Upper lobe of right lung (tissue), 1 donor: ENCODE measurements at places on chromosomes 2 and 18. TPM values are rescaled to one million over a fixed set of nuclear protein-coding genes. Genes with fewer than 3 reads are reported as not detected.

GRCh38 chr2:14220101-14220500 is 412.4 kb upstream of the LRATD1 start:
- no peak overlapping the region for H3K27ac ChIP-seq
- no peaks in the 10 kb centered on the region for H3K4me1 ChIP-seq
- H3K36me3 ChIP-seq = no peaks in the 10 kb centered on the region
- no peak overlapping the region for H3K4me3 ChIP-seq
- DNase-seq = no peak

- no peak overlapping the region for H3K27ac ChIP-seq
- no peak overlapping the region for H3K4me3 ChIP-seq
- no peaks in the 10 kb centered on the region for H3K4me1 ChIP-seq
These were observed 510.6 kb downstream of the XIRP2 start for GRCh38 chr2:167398873-167399272.

- peak overlapping the region; percentile 90 for H3K27ac ChIP-seq
- DNase-seq = peak; percentile 69
- H3K27me3 ChIP-seq = no peaks in the 10 kb centered on the region
- no peaks in the 10 kb centered on the region for H3K36me3 ChIP-seq
- H3K4me1 ChIP-seq = no peaks in the 10 kb centered on the region
- peak overlapping the region; percentile 65 for H3K4me3 ChIP-seq
These were observed 19.4 kb upstream of the NCL start for GRCh38 chr2:231483398-231484329.

GRCh38 chr2:890791-891190 is 59.9 kb upstream of the SNTG2 start:
- H3K36me3 ChIP-seq = no peaks in the 10 kb centered on the region
- peaks cover 5% of the 10 kb centered on the region for H3K27me3 ChIP-seq
- H3K27ac ChIP-seq = no peak overlapping the region
- no peaks in the 10 kb centered on the region for H3K4me1 ChIP-seq

The OSR1 gene
- total RNA-seq = 9.7 TPM
